Prostate gland (tissue), 2 donors: ENCODE measurements at places on chromosomes 12 and 14. TPM values are rescaled to one million over a fixed set of nuclear protein-coding genes. Genes with fewer than 3 reads are reported as not detected.

Gene OASL
- total RNA-seq: 0.91 TPM

Gene CCDC38
- total RNA-seq: 0.34 TPM

DNA sequence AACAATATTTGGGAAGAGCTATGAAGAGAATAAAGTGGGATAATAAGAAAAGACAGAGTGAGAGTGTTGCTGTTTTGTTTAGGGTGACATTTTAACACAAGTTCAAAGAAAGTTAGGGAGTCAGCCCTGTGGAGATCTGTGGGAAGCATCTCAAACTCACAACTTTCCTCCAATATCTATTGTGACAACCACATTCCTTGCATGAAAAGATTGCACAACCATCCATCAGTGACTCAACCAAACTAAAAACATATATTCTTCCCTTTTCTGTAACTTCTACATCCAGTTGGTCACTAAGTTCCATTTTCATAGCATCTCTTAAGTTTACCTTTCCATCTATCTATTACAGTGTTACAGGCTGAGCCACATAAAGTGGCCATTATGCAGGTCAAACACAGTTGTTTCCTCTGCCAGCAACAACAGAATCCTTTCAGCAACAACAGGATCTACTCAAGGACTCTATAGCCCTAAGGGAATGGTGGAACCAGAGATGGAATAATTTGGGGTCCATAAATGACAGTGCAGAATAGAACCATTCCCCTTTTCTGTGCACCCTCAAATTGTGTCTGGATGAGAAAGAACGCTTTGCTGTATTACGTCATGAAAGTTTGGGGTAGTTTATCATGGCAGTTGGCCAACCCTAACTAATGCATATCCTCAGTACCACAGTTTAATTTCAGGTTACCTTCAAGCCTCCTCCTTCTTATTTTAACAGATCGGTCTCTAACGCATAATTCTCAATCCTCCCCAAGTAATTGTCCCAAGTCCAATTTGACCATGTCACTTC is 118.8 kb downstream of the ST8SIA1 start:
- DNase-seq: no peak
- no peaks in the 10 kb centered on the region for H3K4me1 ChIP-seq
- no peak overlapping the region for H3K4me3 ChIP-seq
- H3K27me3 ChIP-seq: no peaks in the 10 kb centered on the region
- no peaks in the 10 kb centered on the region for H3K36me3 ChIP-seq
- H3K27ac ChIP-seq: no peak overlapping the region

DNA sequence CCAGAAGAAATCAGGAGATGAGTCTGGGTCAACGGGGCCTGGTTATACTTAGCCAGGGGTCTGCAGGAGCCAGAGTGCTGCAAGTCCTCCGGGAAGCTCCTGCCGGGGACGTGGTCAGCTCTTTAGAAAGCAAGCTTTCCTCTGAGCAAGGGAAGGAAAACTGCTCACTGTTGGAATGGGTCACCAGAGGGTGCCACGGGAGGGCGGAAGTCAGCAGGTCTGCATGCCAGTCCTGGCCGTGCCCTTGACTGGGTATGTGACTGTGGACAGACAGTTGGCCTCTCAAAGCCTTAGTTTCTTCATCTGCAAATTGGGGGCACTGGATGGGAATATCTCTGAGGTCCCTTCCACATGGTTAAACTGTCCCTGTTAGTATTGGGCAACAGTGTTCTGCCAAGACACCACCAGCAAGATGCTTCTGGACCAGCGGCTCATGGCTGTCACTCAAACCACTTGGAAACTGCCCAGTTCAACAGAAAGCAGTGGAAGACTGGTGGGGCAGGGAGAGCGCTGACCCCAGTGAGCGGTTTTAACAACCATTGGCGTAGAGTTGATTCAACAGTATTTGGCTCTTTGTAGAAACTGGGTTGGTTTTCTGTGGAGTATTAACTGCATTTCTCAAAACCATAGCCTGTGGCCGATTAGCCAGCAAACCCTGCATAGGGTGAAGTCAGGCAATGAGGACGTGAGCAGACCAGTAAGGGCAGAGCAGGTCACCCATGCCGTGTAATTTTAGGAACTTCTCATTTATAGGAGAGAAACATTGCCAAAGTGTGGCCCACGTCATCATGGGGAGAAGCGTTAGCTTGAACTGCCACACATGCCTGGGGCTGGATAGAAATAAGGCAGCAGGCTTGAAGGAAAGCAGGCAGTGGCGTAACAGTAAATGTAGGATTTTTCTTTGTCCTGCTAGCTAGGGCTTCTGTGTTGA is 163.9 kb upstream of the PRMT8 start:
- H3K4me1 ChIP-seq: no peaks in the 10 kb centered on the region
- H3K27ac ChIP-seq: no peak overlapping the region
- H3K36me3 ChIP-seq: no peaks in the 10 kb centered on the region

Gene ABCC9
- 6.1 TPM for total RNA-seq

DNA sequence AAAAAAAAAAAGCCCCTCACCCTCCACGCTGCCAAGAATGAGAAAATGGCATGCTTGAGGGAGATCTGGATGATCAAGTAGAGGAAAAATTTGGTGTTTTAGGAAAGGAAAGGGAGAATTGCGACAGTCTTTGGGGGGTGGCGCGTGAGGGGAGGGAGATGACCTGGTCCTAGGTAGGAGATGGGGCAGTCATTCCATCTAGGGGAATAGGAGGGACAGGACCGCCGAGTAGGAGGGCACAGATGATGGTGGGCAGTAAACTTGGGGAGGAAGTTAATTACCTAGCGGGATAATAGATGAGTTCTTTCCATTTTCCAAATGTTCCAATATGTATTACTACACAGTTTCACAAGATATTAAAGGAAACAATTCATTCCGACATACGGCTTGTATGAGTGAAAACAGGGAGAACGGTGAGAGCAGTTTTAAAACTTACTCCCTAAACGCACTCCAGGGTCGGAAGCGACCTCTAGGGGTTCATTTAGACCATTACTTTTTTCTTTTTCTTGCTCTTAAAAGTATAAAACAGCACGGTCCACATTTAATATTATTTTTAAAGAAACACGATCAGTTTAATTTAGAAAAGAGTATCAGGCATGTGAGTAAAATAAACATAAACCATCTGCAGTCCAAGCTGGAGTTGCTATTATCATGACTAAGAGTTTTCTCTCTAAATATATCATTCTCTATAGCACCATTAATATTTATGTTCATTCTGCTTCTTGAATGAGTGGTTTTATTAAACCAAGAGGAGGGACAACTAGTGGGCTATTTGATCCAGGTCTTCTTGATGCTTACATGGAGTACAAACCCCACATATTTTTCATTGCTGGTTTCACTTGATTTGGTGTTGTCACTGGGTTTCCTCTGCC is 3.0 kb upstream of the FNTB start:
- H3K4me3 ChIP-seq: no peak overlapping the region
- H3K36me3 ChIP-seq: no peaks in the 10 kb centered on the region
- H3K27ac ChIP-seq: no peak overlapping the region
- DNase-seq: peak; percentile 43

DNA sequence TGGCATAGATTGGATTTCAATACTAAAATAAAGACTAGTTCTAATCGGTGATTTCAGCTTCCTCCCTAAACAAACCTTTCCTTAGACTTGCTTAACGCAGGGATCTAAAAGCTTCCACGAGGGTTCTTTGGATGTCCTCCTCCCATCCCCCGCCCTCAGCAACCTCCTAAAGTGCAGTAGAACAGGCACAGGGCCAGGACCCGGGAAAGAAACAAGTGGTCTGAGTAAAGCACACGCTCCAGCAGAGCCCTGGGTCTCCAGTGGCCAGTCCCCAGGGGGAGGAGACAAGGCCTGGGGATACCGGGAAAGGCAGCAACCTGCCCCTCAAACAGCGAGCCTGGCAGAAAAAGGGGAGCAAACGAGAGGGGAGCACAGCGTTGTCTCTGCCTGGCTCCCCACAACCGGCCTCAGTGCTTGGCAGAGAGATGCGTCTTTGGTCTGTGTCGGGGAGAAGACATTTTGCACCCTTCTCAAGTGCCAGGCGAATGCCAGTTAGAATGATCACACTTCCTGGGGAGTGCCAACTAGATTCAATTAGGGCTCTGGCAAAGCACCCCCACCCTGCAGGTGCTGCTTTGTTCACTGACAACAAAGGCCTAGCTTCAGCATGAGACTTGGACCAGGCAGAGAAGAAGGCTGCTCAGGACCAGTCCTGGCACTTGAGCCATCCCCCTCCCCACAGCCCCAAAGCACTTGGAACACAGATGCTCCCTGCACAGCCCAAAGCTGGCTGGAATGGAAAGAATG is 17.1 kb upstream of the SLC6A12 start:
- no peak for DNase-seq
- no peaks in the 10 kb centered on the region for H3K36me3 ChIP-seq
- H3K27me3 ChIP-seq: no peaks in the 10 kb centered on the region

Gene KCNJ8
- total RNA-seq: 10.3 TPM

Gene SLC39A2
- total RNA-seq: 20.1 TPM

Gene SERPINA10
- not detected for total RNA-seq

GRCh38 chr12:130775953-130776856 is 60.1 kb upstream of the RIMBP2 start:
- no peaks in the 10 kb centered on the region for H3K27me3 ChIP-seq
- no peaks in the 10 kb centered on the region for H3K4me1 ChIP-seq
- H3K36me3 ChIP-seq: no peaks in the 10 kb centered on the region
- DNase-seq: no peak
- H3K4me3 ChIP-seq: no peak overlapping the region

- H3K36me3 ChIP-seq: no peaks in the 10 kb centered on the region
- no peaks in the 10 kb centered on the region for H3K4me1 ChIP-seq
- H3K27me3 ChIP-seq: no peaks in the 10 kb centered on the region
- no peak overlapping the region for H3K4me3 ChIP-seq
- no peak overlapping the region for H3K27ac ChIP-seq
- DNase-seq: no peak
Observed at GRCh38 chr14:51020024-51020710, 74.7 kb downstream of the TRIM9 start.

DNA sequence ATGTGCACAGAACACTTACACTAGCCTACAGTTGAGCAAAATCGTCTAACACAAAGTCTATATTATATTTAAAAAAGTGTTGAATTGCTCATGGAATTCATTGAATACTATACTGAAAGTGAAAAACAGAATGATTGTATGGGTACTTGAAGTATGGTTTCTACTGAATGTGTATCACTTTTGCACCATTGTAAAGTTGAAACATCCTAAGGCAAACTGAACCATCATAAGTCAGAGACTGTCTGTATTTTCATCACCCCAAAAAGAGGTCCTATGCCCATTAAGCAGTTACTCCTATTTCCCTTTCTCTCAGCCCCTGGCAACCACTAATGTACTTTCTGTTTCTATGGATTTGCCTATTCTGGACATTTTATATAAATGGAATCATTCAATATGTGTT is 4.4 kb upstream of the AMIGO2 start:
- H3K36me3 ChIP-seq: no peaks in the 10 kb centered on the region
- no peak overlapping the region for H3K27ac ChIP-seq
- DNase-seq: no peak
- H3K27me3 ChIP-seq: no peaks in the 10 kb centered on the region
- H3K4me1 ChIP-seq: no peaks in the 10 kb centered on the region
- no peak overlapping the region for H3K4me3 ChIP-seq

GRCh38 chr14:23708343-23708742 is 72.2 kb downstream of the DHRS2 start:
- no peak overlapping the region for H3K27ac ChIP-seq
- H3K27me3 ChIP-seq: no peaks in the 10 kb centered on the region
- H3K36me3 ChIP-seq: no peaks in the 10 kb centered on the region
- H3K4me3 ChIP-seq: no peak overlapping the region
- no peak for DNase-seq
- no peaks in the 10 kb centered on the region for H3K4me1 ChIP-seq

Gene RAPGEF3
- 19.1 TPM for total RNA-seq

DNA sequence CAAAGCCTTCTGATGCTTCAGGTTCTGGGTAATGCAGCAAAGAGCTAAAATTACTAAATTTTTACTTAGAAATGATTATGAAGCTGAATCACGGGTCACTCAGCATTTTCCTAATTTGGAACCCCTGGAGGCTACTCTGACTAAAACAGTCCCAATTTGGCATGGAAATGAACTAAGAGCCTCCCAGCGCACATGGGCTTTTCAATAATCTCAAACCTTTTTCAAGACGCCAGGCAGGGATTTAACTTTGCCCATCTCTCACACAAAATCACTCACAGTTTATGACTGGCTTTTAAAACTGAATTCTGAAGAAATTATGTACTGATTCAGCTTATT is 68.3 kb downstream of the LLPH start:
- H3K27ac ChIP-seq: no peak overlapping the region
- H3K36me3 ChIP-seq: no peaks in the 10 kb centered on the region
- H3K4me3 ChIP-seq: no peak overlapping the region
- DNase-seq: no peak

DNA sequence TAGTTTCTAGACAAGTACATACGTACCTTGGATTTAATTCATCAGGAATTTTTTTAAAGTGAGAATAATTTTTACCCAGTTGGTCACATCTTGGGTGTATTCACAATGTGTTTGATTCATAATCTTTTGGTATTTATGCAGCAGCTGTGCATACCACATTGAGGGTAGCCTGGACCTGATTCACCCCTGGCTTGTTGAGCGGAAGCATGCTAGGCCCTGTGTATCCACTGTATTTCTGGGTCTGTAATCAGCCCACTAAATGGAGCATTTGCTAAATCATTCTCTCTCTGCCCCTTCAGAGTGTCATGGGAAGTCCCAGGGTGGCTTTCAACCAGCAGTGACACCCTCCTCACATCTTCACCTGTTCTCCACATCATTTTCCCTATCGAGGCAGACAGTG is 203.8 kb upstream of the RGS6 start:
- no peak overlapping the region for H3K4me3 ChIP-seq
- no peaks in the 10 kb centered on the region for H3K27me3 ChIP-seq
- no peak overlapping the region for H3K27ac ChIP-seq

DNA sequence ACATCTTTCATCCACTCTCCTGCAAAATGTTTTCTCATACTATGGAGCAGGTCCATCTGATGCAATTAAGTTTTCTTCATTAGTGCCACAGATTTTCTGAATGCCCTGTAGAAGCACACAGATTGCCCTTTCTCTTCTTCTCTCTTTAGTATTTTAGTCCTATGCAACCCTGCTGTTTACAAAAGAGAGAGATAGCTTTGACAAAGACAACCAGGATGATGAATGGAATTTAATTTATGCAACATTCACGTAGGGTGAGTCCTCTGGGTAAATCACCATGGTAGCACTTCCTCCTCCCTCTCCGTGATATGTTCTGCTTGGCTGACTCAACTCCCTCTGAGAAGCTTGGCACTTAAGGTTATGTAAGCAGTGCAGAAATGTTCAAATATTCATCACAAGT is 400.9 kb upstream of the PDE3A start:
- H3K36me3 ChIP-seq: no peaks in the 10 kb centered on the region
- no peak for DNase-seq

- no peak for DNase-seq
- H3K4me3 ChIP-seq: no peak overlapping the region
- H3K36me3 ChIP-seq: no peaks in the 10 kb centered on the region
Observed at GRCh38 chr12:117100851-117101673, 1.8 kb upstream of the TESC start.

DNA sequence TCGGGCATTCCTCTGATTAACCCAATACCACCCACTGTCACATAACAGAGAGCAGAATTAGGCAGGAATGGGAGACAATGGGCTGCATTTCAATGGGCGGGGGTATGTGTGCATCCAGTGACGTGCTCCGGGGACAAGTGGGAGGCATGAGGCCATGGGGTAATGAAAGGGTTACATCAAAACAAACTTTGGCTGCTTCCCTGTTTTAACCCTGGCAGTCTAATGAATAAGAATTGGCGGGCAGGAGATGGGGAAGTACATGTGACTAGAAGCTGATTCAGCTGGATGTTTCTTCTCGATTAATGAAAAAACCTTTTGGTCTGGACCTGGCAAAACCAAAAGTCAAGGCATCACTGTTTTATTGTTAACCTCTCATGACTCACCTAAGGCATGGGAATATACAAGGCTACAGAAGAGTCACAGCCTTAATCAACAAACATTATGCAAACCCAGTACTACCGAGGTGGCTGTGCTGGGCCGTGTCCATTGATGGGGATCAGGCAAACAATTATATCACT is 44.2 kb downstream of the SOCS2 start:
- H3K36me3 ChIP-seq: no peaks in the 10 kb centered on the region
- no peaks in the 10 kb centered on the region for H3K27me3 ChIP-seq
- H3K4me1 ChIP-seq: no peaks in the 10 kb centered on the region
- H3K27ac ChIP-seq: no peak overlapping the region
